ENCODE measurements at places on chromosomes 13 and 19. TPM values are rescaled to one million over a fixed set of nuclear protein-coding genes. Genes with fewer than 3 reads are reported as not detected.

Gene CYP2F1
- total RNA-seq: not detected

Gene ATP8B3
- 4.0 TPM for total RNA-seq

Gene ZNF99
- total RNA-seq: 0.39 TPM

Gene ASF1B
- 3.9 TPM for total RNA-seq

Gene SLC25A41
- not detected for total RNA-seq

Gene CCDC70
- total RNA-seq: not detected

Gene GPC6
- 0.11 TPM for total RNA-seq

Gene DPF1
- under 0.01 TPM for total RNA-seq

Gene ZNF471
- total RNA-seq: 4.4 TPM

Gene OXGR1
- not detected for total RNA-seq

Gene EXOSC5
- total RNA-seq: 11.4 TPM

Gene NXNL1
- not detected for total RNA-seq

Gene POLR2I
- total RNA-seq: 55.5 TPM

Gene FFAR1
- total RNA-seq: not detected

All from placental epithelial cell (primary cell).